Stromal cell of bone marrow (primary cell): ENCODE measurements at places on chromosomes 2 and 18.
A peak's percentile ranks its signal among the peaks of the same experiment; 100 is the strongest.

GRCh38 chr2:143334837-143335236 lies 205.6 kb downstream of the ARHGAP15 start:
- no peak for DNase-seq

DNA sequence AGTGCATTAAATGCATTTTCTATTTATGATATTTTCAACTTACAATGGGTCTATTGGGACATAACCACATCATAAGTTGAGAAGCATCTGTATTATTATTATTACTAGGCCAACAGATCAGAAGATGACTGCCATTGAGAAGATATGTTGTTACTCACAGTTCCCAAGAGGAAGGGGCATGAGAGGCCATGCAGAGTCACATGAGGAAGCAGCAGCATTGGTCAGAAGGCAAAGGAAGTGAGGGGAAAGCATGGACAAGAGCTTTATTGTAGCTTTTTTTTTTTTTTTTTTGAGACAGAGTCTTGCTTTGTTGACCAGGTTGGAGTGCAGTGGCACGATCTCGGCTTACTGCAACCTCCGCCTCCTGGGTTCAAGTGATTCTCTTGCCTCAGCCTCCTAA lies 66.2 kb upstream of the LCLAT1 start:
- no peak for DNase-seq

DNA sequence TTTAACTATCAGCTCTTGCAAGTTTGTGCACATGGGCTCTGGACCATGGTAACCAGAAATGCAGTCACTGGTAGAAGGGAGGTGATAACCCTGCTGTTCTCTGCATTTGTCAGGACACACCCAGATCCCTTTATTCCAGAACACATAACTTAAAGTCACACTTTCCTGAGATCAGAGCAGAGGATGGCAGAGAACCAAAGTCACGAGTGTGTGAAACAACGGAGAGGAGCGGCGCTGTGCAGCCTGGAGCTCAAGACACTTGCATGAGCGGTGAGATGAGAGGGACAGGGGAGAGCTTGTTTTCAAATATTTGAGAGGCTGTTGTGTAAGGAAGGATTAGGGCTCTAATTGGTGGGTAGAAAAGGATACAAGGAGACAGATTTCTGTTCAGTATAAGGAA lies 43.3 kb upstream of the AAK1 start:
- DNase-seq: no peak

DNA sequence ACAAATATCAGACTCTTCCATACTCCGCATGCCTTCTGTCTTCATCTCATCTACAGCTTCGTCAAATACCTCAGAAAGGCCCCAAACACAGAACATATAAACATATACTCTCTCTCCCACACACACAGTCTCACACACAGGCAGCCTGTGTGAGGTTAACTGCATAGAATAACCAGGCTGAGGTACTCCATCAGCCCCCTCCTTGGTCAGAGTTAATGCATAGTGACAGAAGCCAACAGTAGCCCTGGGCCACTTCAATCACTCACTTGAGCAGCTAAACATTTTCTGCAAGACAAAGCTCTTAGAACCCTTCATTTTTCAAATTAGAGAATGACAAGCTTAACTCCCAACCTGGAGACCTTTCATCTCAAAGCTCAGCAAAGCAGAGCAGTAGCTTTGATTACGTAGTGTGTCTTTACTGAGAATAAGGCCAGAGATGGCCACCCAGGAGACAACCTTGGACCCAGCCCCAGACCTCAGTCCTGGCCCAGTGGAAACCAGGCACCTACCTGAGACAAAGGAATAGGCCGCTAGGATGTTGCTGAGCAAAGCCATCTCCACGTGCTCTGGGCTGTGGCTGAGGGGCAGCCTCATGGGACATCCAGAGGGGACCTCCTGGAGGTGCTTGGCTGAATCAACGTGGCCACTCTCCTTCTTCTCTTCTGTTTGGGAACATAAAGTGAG lies 43.0 kb downstream of the EVA1A start:
- DNase-seq: no peak

- DNase-seq: no peak
Measured at GRCh38 chr2:209388446-209389037, 35.3 kb upstream of the MAP2 start.

DNA sequence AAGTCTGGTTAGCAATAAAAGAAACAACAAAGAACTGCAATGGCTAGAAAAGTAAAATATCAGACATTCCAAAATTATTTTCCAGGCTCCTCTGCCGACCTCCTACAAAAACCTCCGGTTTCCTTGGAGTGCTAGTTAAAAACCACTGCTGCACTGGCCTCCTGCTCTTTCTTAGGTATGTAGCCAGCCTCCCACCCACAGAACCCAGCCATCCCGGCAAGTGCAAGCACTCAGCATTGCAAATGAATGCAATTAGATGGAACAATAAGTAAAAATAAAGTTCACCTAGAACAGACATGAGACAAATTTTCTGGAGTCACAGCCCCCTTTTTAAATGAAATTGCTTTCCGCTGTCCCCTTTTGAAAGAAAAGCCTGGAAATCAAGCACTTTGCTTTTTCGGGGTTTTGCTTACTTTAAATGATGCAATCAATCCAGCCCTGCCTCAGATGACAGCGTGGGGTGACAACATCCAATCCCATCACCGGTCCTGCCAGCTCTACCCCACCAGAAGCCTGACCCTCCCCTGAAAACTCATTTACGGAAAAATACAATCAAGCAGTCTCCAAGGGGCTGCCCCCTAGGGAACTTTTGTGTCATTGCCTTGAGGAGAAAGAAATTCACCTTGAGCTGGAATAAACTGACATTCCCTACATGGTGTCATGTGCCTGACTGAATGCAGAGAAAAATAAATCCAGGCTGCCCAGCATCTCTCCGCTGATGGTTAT lies 199.8 kb downstream of the EPHA4 start:
- no peak for DNase-seq

DNA sequence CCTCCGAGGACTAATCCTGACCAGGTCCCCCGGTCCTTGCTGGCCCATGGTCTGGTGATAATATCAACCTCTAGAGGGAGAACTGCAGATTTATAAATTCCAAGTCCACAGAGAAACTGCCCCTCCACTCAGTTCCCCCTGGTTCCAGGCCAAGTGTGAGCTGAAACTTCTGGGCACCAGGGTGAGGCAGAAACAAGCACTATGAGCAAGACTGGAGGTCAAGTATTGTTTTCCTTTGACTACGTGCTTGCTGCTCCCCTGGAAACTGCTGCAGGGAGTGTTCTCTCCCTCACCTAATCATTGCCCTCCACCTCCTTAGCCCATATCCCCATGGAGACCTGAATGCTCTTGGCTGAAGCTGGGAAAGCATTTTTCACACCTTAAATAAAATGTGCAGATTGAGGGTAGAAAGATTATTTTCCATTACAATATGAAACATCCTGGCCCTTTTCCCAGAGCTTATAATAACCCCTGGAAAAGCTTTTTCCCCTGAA lies 135.2 kb downstream of the RDH14 start:
- DNase-seq: no peak

- DNase-seq: no peak
Measured at GRCh38 chr18:48943333-48943732, 7.4 kb downstream of the SMAD7 start.

DNA sequence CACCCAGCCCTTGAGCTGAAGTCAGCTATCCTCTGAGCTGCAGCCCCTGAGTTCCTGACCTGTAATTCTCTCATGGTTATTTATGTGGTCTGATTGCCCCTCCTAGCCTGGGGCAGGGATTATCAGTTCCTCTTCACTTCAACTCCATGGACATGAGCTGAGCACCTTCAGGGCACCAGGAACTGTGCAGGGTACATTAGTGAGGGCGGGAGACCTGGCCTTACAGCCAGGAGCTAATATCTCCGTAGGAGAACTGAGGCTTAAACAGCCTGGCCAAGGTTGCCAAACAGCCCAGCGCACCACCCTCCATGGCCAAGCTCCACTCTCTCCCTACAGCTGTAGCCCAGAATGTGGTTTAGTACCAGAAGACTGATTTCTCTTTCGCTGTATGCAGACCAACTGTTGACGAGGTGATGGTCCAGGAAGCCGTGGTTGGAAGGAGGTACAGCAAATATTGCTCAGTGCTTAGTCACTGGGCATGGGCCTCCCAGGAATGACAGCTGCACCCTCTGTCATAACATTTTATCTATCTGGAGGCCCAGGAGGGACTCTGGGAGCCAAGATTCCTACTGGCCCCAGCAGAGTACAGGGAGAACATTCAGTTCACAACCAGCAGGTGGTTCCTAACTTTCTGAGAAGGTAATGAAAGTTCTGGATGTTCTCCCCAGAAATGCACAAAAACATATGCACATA lies 228.7 kb upstream of the SIX2 start:
- DNase-seq: peak; percentile 89

- no peak for DNase-seq
Measured at GRCh38 chr18:30132959-30133358, 909.6 kb downstream of the DSC3 start.

DNA sequence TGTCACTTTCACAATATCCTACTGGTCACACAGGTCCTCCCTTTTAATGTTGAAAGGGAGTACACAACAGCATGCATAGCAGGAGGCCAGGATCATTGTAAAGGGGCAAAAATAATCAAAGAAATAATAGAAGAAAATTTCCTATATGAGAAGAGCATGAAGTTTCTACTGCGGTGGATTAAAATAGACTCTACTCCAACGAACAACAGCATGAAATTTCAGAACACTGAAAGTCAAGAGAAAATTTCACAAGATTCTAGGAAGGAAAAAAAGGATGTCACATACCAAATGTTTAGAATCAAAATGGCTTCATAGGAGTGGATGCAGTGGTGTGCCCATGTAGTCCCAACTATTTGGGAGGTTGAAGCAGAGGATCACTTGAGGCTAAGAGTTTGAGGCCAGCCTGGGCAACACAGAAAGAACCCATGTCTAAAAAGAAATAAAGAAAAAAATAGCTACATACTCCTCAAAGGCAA lies 72.0 kb upstream of the EPAS1 start:
- DNase-seq: no peak

DNA sequence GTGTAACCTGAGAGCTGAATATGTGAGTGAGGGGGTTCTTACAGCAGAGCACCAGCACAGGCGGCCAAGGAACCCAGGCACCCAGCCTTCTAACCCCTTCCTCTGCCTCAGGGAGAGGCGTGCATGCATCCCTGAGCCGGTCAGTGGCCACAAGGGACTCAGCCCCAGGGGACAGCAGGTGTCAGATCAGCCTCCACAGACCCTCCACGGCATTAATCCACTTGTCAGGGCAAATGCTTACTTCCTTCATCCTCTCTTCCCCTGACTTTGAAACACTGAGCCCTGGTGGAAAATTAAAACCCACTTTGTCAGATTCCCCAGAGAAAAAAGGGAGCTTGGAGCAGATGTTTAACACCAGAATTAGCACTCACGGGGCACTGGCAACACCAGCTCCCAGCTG lies 60.5 kb upstream of the SMAD2 start:
- DNase-seq: no peak

GRCh38 chr18:47953471-47953931 lies 23.0 kb upstream of the SMAD2 start:
- peak; percentile 83 for DNase-seq

GRCh38 chr2:240463274-240463865 lies 27.9 kb downstream of the GPC1 start:
- no peak for DNase-seq

GRCh38 chr2:235098269-235098668 lies 146.5 kb downstream of the SH3BP4 start:
- no peak for DNase-seq

GRCh38 chr2:63980794-63981193 lies 38.4 kb downstream of the VPS54 start:
- no peak for DNase-seq

DNA sequence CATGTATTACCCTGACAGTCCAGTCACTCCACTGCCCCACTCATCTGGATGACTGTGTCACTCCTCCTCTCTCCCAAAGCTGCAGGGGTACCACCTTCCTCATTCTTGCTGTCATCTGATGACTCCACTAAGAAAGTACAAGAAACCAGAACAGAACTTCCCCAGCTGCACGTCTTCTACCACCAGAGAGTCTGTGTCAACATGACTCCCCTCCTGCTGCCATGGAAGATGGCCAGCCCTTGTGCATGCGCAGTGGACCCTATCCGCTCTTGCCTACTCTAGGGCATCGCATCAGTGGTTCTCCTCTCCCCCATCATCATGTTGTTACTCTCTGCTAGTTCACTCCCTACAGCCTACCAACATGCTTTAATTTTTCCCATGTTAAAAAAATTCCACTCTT lies 14.5 kb upstream of the ST8SIA3 start:
- no peak for DNase-seq

DNA sequence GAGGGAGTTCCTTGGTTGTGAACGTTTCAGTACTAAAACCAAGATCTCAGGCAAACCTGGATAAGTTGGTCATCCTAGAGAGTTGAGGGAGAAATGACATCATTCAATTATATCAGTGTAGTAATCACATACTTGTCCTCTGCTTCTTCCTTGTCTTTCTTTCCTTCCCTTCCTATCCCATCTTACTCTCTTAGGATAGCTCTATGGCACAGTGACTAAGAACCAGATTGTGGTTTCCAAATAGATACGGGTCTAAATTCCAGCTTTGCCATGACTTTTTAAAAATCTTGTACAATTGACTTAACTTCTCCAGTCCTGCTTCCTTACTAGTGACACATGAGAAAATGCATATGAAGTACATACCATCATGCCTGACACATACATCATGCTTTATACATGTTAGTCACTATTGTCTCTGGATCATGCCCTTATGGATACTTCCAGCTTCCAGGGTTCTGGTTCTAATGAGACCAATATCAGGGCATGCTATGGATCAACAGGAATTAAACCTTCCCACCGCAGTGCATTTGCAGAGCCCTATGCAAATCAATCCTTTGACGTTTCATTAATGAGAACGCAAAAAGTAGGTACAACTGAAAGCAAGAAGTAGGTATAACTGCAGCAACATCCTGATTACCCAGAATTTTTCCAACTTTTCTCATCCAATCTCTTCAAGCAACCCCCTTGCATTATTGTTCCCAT lies 168.0 kb upstream of the KLF7 start:
- no peak for DNase-seq

GRCh38 chr2:155190342-155190741 lies 491.8 kb downstream of the KCNJ3 start:
- DNase-seq: no peak

DNA sequence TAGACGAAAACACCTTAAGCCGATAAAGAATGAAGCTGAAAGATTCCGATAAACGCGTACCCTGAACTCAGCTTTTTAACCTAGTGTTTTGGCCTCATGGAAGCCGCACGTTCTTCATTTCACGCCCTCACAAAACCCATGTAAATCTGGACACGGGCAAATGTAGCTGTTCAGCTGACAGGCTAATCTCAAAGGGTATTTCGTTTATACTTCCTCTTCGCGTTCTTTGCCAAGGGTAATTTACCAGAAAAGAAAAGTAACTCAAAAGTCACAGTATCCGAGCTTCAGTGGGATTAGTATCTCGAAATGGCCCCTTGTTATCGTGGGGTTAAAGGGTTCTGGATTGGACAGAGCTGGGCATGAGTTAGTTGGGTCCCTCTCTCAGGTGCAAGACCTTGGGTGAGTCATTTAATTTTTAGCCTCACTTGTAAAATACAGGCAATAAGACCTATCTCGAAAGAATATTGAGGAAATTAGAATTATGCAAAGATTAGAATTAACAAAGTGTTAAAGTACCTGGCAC lies 22.0 kb upstream of the STPG4 start:
- DNase-seq: no peak

GRCh38 chr2:29719639-29720038 lies 201.7 kb downstream of the ALK start:
- no peak for DNase-seq

- no peak for DNase-seq
Measured at GRCh38 chr2:85131116-85131515, 2.1 kb upstream of the TCF7L1 start.
